ENCODE measurements at places on chromosomes 1 and 21. TPM values are rescaled to one million over a fixed set of nuclear protein-coding genes. Genes with fewer than 3 reads are reported as not detected.
A peak's percentile ranks its signal among the peaks of the same experiment; 100 is the strongest.

DNA sequence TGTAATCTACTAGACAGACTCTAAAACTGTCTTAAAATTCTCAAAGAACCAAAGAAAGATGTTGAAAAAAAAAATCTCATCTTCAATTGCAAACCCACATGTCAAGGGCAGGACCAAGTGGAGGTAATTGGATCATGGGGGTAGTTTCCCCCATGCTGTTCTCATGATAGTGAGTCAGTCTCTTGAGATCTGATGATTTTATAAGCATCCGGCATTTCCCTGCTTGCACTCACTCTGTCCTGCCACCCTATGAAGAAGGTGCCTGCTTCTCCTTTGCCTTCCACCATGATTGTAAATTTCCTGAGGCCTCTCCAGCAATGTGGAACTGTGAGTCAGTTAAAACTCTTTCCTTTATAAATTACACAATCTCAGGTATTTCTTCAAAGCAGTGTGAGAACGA lies 257.0 kb downstream of the HHIPL2 start:
- DNase-seq: no peak

DNA sequence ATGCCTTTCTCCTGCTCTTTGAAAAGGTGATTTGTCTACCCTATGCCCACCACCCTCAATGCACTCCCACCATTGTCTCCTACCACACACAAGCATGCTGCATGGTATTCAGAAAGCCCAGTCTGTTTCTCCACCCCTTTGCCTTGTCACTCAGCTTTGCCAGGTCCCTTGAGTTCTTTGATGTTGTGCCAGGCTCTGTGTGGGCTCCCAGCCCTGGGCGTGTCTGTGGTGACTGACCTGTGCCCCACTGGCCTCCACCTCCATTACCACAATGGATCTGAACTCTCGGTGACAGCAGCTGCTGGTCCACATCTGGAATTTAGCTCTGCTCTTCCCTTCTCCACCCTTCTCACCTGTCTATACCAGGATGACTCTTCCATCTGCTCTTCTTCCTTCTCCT lies 34.9 kb downstream of the ATP2B4 start:
- peak; percentile 65 for DNase-seq

- no peak for DNase-seq
Observed at GRCh38 chr1:183847641-183848040, 42.7 kb downstream of the RGL1 start.

DNA sequence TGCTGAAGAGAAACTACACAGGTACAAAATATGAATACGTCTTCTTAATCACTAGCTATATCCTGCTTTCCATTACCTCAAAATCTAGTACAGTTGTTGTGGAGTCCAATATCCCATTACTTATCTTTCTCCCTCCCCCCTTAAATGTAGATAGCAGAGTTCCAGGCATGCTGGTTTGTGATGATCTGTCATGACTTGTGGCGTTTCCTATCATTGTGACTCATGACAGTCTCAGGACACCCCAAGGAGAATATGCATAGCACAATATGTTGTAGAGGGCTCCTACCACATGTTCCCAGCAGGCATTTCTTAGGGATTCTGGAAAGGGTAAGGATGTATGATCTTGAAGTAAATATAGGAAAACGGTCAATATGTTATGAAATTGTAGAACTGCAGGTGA lies 206.9 kb downstream of the USH2A start:
- no peak for DNase-seq

GRCh38 chr1:208081972-208082371 lies 162.2 kb downstream of the PLXNA2 start:
- DNase-seq: no peak

DNA sequence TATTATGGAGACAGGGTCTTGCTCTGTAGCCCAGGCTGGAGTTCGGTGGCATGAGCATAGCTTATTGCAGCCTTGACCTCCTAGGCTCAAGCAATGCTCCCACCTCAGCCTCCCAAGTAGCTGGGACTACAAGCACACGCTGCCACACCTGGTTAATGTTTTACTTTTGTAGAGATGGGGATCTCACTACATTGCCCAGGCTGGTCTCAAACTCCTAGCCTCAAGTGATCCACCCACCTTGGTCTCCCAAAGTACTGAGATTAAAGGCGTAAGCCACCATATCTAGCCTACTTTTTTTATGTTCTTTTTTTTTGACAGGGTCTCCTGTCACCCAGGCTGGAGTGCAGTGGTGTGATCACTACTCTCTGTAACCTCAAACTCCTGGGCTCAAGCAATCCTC lies 5.9 kb upstream of the BCL2L15 start:
- DNase-seq: no peak

GRCh38 chr21:46606427-46606813 lies 1.5 kb upstream of the S100B start:
- no peak for DNase-seq

DNA sequence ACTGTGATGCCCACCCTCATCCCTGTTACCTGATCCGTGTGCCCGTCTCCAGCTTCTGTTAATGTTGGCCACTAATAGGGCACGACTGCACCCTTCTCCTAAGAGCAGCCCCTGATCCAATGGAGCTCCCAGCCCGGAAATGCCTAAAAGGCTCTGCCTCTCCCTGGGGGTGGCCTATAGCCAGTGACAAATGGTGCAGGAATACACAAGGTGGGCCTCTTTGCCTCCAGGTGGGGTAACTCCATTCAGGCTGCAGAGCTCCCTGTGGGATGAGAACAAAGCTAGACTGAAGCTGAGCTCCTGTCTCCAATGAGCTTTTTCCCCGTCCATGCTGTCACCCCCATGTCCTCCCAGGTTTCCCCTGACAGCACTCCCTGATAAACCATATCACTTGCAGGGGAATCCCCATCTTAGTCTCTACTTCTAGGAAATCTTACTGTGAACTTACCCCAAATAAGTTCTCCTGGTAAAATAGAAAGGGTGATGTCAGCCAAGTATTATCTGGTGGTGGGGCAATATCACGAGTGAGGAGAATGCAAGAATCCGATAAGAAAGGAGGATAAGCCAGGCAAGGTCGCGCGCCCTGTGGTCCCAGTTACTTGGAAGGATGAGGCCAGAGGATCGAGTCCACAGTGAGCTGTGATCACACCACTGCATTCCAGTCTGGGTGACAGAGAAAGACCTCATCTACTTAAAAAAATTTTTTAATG lies 18.6 kb downstream of the S100A7A start:
- DNase-seq: no peak

DNA sequence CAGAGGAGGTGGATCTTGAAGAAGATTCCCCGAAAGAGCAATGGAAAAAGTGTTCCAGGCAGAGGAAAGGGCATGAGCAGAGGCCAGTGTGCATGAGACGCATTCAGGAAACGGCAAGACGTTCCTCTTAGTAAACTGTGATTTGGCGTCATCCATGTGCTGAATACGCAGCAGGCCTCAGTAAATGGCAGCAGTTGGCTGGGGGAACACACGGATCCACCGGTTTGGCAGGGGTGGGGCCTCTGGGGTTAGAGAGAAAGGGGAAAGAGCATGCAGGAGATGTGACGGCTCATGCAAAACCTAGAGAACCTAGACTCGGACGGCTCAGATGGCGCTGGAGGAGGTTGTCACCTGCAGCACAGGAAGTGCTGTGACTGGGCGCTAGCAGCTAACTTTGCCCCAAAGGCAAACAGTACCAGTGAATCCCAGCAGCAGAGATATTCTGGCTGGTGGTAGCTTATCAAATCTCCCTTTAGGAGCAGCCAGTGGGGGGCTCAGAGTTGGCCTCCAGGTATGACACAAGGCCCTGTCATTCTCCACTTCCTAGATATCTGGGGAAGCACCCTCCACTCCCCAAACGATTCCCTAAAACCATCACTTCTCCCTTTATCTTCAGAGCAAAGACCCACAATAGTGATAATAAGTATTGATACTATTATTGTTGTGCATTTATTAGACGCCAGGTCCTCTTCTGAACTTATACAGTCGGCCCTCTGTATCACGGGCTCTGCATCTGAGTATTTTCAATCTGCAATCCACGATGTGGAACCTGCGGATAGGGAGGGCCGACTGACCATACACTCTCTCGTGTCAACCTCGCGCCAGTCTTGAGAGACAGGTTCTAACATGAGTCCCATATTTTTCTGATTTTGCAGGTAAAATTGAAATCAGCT lies 7.6 kb downstream of the LAPTM5 start:
- no peak for DNase-seq

DNA sequence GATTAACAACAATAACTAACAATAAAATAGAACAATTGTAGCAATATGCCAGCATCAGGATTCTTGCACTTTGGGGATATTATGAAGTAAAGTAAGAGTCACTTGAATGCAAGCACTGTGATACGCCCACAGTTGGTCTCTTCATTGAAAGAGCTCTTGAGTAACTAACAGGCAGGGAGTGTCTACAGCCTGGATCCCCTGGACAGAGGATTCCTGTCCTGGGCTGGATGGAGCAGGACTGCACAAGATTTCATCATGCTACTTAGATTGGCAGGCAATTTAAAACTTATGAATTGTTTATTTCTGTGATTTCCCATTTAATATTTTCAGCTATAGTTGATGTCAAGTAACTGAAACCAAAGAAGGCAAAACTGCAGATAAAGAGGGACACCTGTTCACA lies 13.7 kb upstream of the KRTAP19-5 start:
- no peak for DNase-seq

DNA sequence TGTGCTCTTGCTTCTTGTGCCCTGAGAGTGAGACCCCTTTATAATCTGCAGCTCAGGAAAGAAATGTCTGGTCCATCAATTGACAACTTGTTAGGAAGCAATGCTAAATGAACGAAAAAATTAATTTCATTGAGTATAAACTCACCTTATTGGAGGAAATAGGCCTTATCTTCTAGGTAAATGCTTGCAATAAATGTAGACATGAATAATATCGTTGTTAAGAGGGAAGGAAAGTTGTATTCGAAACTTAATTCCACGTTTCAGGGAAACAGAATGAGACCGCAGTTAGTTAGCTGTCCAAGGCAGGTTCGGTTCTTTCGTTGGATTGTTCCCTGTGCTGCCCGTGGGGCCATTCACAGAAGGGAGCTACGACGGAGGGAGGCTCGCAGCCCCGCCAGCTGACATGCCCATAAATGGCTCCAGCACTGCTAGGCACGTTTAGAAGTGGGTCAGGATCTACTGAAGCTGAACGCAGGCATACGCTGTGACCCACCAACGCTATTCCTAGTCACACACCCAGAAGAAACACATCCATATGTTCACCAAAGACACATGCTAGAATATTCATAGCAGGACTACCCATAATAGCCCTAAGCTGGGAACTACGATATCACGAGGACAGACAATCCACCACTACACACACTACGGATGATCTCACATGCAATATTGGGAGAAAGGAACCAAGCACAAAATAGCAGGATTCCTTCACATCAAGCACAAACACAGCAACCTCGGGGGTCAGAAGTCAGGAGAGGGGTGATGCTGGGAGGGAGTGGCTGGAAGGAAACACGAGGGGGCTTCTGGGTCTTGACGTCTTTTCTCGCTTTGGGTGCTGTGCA lies 56.2 kb upstream of the LBR start:
- DNase-seq: no peak

DNA sequence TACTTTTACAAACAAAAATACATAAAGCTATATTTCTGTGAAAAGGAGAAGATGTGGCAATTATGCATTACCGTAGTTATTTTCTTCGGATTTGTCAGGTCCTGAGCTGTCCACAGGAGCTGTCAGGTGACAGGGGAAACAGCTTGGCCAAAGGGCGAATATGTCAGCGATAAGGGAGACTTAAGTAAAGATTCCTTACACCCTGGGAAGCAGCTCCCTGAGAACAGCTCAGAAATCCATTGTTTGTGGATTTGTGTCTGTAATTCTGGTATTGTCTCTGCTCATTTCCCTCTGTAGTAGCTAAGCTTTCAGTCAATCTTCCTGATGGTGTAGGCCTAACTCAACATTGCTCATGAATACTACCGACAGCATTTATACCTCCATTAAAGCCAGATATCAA lies 7.1 kb upstream of the CD34 start:
- DNase-seq: no peak

The FALEC gene
- 0.59 TPM for total RNA-seq

The MCOLN2 gene
- total RNA-seq: 11.3 TPM

The BRINP3 gene
- total RNA-seq: not detected

The FCRL5 gene
- not detected for total RNA-seq

All from HCT116 (cell line).